CD4-positive, alpha-beta T cell treated with Interferon alpha-2 for 1 hour (primary cell): ENCODE measurements at places on chromosomes 1 and 21.

DNA sequence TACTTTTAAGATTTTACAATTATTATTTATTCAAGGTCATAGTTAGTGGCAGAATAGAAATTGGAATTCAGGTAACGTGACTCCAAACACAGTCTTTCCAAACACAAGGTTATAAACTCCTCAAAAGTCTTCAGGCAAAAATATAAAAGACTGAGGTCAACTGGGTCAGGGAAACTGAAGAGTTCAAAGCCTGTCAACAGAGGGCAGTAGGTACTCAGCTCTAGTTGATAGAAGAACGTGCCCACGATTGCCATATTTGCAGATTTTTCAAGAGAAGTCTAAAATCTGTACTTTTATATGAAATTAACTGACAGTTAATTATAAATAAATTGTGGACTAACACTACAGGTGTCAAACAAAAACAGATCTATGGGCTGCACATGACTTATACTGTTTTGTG, 135.0 kb downstream of the LHX4 start:
- DNase-seq: no peak

DNA sequence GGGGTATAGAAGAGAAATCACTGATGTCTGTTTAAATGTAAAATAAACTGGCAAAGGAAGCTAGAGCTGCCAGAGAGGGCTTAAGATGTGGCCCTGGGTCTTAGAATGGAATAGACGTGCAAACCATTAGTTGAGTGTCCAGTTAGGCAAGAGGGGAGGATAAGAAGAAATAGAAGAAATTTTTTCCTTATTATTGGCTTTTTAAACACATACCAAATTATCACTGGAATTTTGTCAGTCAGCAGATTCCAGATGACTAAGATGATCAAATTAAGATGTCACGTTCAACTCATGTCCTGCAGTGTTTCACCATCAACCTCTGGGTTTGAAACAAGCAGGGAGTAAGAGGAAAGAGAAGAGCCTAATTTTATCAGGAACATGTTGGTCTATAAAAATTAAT, 71.6 kb upstream of the C1orf21 start:
- no peak for DNase-seq

DNA sequence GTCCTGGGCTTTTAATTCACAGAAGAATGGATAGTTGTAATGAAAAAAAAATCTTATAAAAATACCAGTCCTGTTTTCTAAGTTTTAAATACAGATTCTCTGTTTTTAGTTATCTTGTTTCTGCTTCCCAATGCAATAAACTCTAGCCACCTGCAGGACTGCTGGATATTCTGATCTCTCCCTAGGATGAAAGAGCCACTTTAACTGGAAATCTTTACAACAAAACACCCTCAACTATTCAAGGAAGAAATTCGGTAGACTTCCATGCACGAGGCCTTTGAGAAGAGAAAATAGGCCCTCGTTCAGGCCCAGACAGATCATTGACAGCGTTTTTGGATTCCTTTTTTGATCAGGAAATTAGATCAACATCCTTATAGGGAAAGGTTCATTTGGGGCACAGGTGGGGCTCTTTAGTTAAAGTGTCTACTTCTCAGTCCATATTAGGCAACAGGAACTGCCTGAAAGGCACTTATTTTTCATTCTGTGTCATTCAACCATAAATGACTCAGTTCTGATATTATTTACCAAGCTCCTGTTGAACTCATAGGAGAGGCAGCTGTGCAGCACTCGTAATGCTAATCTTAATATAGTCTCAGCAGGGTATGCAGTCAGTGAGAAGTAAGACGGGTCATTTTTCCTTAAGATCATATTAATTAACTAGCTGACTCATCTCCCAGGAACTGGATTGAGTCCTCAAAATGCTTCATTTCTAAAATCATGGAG, 71.1 kb upstream of the ERRFI1 start:
- peak; percentile 31 for DNase-seq

GRCh38 chr1:7549277-7550161, 221.6 kb upstream of the VAMP3 start:
- DNase-seq: peak; percentile 3

GRCh38 chr1:48966583-48966982, 189.9 kb upstream of the BEND5 start:
- no peak for DNase-seq

- no peak for DNase-seq
Measured at GRCh38 chr1:59952065-59952464, 25.5 kb upstream of the CYP2J2 start.

GRCh38 chr1:1430114-1430982, 5.1 kb upstream of the VWA1 start:
- DNase-seq: no peak

DNA sequence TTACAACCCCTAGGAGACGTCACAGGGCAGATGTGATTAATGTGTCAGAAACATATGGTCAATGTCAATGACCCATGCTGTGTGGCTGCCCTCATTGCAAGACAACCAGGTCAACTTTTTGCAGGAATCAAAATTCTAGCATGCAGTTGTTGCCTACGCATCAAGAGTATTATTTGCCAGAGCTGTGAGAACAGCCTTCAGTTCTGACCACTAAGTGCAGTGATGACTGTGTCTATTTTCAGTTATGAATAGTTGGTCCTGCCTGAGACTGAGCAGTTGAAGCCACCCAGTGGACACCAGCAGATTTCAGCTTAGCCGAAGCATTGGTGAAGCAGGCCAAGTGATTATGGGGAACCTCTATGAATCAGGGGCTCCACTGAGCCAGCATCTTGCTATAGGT, 47.3 kb downstream of the LYPLAL1 start:
- DNase-seq: no peak

- DNase-seq: no peak
Measured at GRCh38 chr1:18972991-18973390, 16.5 kb upstream of the IFFO2 start.
